ENCODE measurements at places on chromosomes 3 and 15.

- no peak for DNase-seq
These were observed 2.5 kb downstream of the CTDSPL start for GRCh38 chr3:37863949-37864822.

GRCh38 chr3:195860456-195860855 is 47.9 kb downstream of the TNK2 start:
- no peak for DNase-seq

- no peak for DNase-seq
These were observed 7.0 kb downstream of the WWTR1 start for GRCh38 chr3:149650828-149651227.

- DNase-seq, result no peak
These were observed 257.4 kb downstream of the STXBP5L start for GRCh38 chr3:121165397-121165837.

DNA sequence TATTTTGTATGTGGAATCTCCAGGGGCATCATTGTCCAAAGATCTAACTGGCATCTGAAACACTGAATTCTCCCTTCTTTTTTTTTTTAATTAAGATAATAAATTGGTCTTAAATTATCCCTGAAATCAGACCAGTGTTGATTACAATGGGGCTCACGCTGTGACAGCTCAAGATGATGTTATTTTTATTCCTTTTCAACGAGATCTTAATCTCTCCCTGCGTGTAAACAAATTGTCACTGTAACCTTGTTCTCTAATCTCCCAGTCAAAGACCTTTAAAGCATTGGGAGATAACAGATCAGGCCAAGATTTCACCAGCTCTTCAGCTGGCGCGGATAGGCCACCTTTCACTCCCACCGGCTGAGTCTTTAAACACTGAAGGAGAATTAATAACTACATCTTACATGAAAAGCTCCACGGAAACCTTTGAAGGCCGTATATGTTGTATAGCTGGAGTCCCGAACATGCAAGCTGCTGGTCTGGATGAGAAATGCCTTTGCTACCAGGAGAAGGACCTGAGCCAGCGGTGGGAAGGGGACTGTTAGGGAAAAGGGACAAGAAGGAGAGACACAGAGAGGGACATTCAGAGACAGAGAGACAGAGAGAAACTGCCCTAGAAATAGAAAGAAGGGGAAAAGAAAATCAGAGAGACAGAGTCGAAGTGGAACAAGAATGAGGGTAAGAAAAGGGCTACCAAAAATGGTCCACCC is 418.8 kb upstream of the NR2F2 start:
- DNase-seq, result no peak

DNA sequence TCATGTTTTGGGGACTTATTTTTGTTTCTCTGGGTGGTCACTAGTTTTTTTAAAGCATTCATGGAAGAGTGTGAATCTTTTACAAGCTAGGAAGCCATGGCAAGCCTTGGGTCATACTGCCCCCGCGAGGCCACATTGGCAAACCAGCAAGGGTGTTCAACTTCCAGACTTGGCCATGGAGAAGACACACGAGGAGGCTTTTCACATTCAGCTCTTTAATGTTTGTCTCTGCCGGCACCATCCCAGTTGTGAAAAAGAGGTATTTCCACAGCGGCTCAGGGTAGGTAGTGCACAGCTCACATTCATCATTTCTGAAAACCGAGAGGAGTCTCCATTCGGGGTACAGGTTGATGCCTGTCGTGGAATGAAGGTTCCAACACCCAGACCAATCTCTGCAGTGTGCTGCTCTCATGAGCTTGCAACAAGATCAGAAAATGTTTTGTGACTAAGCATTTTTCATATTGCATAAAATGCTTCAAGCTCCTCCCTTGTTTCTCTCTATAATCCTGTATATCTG is 7.7 kb downstream of the CCR5 start:
- DNase-seq, result peak; percentile 52

DNA sequence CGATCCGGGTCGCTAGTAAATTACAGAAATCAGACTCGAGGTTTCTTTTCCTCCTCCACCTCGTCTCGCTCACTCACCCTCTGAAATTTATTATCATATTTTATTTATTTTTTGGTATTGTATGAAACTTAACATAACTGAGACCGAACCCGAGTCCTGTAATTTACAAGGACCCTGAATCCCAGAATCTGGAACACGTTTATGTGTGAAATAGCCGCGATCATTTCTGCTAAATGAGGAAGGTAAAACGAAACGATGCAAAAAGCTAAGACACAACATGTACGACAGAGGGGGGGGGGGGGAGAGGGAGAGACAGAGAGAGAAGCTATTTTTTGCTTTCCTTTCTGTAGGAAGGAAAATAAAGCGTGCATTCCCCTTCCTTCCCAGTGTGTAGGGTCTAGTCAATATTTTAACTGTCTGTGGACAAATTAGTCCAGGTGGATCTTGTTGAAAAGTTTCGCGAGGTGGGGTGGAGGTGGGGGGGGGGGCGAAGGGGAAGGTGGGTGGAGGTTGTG is 1.6 kb downstream of the BBX start:
- DNase-seq, result no peak
